Thoracic aorta (tissue), 2 donors: ENCODE measurements at places on chromosomes 5 and 9.

- no peak for DNase-seq
Measured at GRCh38 chr5:60978968-60979367, 34.0 kb downstream of the NDUFAF2 start.

GRCh38 chr9:104682642-104683041 lies 11.7 kb upstream of the OR13D1 start:
- DNase-seq: no peak

DNA sequence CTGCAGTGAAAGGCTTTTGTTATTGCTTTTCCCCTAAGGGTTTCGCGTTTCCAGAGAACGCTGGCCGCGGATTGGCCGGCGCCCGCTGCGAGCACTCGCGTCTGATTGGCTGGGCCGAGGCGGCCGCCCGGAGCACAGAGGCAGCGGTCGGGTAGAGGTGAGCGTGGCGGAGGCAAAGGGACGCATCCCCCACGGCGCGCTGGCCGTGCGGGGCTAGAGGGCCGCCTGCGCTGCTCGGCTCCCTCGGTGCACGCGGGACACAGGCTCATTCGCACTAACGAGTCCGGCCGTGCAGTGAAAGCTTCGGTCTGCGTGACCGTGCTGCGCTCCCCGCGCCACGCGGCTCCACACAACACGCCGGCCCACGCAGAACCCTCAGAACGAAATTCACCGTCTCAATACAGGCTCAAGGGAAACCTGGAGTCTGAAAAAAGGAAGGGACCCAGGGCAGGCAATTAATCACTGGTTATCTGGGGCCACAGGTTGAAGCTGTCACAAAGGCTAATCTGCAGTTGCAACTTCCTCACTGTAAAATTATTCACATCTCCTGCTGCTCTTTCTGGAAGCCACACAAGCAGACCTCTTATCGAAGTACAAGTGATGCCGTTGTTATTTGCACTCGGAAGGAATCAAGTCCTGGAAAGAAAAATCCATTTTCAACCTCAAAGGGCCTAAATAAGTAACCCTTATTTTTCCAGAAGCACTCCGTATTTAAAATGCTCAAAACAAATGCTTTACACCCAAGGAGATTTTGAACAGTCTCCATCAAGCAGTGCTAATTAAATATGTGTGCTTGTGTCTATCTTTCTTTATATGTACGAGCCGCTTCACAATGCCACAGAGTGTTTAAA lies 94.6 kb downstream of the ZNF608 start:
- no peak for DNase-seq

DNA sequence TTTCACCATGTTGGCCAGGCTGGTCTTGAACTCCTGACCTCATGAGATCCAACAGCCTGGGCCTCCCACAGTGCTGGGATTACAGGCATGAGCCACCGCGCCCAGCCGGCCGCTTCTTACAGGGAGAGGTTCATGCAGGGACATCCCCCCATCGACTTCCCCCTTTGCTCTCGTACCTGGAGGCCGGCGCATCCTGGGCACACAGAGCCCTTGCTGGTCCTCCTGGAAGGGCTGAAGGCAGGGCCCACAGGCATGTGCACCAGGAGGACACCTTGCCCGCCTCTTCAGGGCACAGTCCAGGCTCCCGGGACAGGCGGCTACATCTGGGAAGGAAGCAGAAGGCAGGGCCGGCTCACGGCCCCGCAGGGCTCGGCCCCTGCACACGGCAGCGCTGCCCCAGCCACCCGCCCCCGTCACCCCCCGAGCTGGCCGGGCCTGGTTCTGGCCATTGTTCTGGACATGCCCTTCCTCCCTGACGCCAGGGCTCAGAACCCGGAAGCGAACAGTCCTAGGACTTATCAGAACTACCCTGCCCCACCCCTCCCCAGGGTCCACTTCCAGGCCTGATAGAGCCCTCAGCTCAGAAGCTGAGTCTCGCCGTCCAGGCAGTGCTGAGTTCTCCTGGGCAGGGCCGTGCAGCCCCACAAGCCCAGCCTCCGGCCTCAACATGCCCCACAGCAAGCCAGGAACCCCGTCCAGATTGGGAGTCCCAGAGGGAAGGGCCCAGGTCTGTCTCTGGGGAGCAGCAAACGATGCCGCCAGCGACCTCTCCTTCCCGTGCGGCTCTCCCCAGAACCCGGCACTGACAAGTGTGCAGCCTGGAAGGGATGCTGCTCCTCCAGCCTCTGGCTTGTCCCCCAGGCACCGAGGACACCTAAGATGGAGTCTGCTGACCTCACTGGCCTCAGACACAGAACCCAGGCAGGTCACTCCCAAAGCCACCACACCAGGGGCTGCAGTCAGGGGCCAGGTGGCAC lies 2.9 kb downstream of the NPDC1 start:
- DNase-seq: no peak

DNA sequence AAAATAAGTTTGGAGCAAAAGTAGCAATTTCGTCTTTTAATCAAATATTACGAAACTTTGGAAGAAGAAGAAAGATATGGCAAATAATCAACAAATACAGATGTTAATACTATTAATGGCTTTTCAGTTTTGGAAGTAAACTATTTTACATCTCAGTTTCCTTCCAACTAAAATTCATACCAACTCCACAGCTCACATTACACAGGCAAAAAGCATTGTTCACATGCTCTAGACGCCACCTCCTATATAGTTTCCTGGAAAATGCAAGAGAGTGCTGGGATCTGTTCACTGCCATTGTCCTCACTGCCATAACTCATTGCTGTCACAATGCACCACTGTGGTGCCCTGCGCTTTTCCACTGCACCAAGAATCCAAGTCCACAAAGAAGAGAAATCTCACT lies 149.0 kb upstream of the FTMT start:
- DNase-seq: no peak

DNA sequence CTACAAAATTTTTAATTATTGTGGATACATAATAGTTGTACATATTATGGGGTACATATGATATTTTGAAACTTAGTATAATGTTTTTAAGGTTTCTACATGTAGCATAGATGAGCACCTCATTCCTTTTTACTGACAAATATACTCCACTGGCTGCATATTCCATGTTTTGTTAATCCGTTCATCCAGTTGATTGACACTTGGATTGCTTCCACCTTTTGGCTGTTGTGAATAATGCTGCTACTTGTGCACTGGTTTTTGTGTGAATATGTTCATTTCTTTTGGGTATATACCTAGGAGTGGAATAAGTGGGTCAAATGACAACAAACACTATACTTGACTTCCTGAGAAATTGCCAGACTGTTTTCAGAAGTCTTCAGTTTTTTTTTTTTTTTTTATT lies 2.8 kb upstream of the ENTREP1 start:
- DNase-seq: no peak

- no peak for DNase-seq
Measured at GRCh38 chr9:120845255-120845654, 2.5 kb upstream of the PSMD5 start.

GRCh38 chr9:112810696-112811490 lies 60.3 kb downstream of the SNX30 start:
- no peak for DNase-seq

- DNase-seq: no peak
Measured at GRCh38 chr5:353612-354580, 32.4 kb downstream of the AHRR start.

GRCh38 chr5:73908395-73908794 lies 282.4 kb downstream of the ARHGEF28 start:
- DNase-seq: no peak

- DNase-seq: no peak
Measured at GRCh38 chr9:2727966-2728613, 10.8 kb downstream of the KCNV2 start.

DNA sequence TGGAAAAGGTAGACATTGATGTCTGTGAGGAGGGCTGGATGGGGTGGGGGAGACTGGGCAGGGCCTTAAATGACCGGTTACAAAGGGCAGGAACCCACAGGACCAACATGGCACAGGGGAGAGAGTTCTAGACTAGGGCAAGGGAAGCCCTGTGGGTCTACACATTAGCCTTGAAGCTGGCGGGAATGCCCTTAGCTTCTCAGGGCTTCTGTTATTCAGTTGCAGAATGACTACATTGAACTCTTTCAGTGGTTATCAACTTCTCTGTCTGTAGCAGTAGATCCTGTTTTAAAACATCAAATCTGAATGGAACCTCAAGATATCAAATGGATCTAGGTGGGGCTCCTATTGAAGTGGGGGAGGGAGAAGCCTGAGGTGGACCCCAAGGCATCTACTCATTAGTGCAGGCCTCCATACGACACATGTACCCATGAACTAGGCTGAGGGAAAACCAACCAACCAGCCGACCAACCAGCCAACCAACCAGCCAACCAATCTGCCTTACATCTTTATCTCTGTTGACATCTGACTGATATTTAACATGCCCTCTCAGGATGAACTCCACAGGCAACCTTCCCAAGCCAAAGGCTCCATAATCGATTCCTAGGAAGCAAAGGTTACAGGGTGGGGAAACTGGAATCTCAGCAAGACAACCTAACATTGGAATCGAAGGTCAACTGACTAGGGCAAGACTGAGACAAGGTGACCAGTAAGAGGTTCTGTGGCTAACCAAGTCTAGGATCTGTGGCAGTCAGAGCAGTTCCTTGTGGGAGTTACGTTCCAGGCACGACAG lies 48.3 kb downstream of the DAP start:
- no peak for DNase-seq

DNA sequence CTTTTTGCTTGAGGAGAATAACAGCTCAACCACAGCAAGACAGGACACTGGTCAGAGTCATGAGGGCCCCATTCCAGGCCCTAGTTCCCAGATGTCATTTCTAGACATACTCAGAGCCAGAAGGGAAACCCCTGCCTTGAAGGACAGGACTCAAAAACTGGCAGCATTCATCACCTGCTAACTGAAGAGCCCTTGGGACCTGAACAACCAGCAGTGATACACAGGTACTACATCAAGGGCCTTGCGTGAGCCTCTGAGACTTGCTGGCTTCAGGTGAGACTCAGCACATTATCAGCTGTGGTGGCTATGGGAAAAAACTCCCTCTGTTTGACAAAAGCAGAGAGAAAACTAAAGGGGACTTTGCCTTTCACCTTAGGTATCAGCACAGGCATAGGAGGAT lies 22.6 kb downstream of the TMEM267 start:
- no peak for DNase-seq

GRCh38 chr9:8732367-8733075 lies 932.9 kb upstream of the DMAC1 start:
- DNase-seq: no peak

- DNase-seq: no peak
Measured at GRCh38 chr5:81748556-81748955, 2.3 kb downstream of the SSBP2 start.

DNA sequence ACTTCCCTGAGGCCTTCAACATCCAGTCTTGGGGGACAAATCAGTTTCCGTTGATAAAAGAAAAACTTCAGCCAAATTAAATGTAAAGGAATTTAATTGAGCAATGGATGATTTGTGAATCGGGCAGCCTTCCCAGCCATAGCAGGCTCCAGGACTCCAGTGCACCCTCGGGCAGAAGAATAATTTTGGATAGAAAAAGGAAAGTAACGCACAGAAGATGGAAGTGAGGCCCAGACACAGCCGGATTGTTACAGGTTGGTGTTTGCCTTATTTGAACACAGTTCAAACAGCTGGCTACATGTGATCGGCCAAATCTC lies 19.1 kb downstream of the MRPL36 start:
- DNase-seq: no peak

DNA sequence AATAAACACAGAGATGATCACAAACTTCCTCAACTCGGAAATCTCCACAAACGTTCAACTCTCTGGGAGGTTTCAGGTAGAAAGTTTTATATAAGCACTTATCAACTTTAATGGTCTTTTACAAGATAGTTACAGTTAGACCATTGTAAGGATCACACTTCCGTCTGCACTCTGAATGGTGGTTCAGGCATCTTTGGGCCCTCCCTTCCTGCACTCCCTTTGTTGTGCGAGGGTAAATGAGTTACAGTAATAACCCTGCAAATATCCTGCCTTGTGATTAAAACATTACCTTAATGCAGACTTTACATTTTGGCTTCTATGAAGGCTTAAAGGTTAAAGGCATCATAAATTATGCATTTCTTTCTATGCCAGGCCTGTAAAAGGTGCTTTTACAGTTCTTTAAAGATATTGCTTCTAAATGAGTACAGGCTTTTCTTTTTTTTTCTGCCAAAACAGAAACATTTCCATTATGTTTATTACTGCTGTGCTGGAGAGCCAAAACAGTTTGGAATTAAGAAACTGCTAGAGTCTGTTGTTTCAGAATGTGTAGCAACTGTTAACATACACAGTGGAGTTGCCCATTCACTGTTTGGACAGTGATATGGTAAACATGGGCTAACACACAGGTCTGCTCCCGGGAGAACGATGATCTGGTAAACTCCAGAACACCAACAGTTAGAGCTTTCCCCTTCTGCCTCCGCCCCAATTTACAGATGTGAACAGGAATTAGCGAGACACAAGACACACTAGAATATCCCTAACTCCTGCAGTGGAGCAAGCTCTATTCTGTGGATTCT lies 1.1 kb downstream of the PRUNE2 start:
- no peak for DNase-seq
